ENCODE measurements at places on chromosomes 7 and 10.

- no peak for DNase-seq
Measured at GRCh38 chr10:124518366-124518765, 56.7 kb downstream of the LHPP start.

DNA sequence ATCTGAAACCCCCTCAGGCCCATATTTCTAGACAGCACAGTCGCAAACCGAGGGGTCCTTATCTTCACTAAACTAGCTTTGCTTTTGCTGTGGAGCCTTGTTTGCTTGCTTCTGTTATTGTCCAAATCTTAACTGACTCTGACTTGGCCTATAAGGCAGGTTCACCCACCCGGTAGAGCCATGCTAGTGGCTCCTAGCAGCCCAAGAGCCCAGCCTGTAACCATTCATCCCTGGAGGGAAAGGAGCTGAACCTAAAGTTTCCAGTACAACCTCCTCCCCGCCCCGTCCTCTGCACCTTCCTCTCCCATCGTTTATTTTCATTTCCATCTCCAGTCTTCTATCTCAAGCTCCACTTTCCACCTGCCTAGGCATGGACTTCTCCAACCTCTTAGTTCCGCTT is 345.7 kb downstream of the PTPRN2 start:
- no peak for DNase-seq

DNA sequence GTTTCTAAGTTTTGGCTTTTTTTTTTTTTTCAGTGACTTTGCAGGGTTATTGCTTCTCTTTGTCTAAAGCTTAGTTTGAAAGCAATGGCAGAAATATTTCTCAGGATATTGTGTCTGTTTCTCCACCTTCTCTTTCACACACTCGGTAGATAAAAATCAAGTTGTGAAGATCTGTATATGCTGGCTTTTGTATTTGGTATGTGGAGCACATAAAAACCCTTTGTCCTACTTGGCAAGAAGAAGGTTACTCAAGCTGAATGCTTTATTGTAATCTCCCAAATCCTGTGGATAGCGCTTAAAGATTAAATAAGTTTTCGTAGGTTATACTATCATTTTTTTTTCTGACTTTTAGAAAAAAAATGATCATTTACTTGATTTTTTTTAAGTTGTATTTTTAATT is 172.4 kb downstream of the CDCA7L start:
- DNase-seq, result no peak

DNA sequence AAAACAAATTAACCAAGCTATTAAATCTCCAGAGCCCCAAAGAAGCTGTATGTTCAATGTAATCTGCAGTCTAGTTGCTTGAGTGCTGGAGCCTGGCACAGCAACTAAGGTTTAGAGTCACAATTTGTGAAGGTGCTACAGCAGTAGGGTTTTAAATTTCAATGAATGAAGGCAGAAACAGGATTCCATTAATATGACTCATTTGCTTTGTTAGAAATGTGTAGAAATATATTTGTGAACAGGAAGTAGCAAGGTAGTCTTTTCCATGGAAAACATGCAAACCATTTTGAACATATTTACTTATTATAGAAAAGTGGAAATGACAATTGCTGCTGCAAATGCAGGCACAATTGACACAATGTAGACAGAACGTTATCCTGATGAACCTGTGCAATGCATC is 149.0 kb upstream of the STEAP4 start:
- no peak for DNase-seq

- DNase-seq, result no peak
Measured at GRCh38 chr7:3888096-3888495, 587.0 kb downstream of the SDK1 start.

DNA sequence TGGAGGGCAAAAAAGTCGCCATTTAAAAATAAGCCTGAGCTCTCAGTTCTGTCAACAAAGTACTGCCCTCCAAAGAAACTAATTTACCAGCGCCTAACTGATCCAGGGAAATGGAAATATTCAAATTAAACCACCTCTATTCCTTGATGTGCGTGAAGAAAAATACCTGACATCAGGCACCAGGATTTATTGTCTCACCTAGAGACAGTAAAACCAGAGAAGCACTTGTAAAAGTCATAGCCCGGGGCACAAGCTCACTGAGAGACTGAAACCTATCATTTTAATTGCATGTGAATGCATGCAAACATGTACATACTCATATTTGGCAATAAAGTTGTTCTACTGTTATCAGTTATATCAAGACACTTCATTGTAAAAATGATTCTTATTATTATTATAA is 147.3 kb upstream of the VSTM2A start:
- DNase-seq, result no peak

DNA sequence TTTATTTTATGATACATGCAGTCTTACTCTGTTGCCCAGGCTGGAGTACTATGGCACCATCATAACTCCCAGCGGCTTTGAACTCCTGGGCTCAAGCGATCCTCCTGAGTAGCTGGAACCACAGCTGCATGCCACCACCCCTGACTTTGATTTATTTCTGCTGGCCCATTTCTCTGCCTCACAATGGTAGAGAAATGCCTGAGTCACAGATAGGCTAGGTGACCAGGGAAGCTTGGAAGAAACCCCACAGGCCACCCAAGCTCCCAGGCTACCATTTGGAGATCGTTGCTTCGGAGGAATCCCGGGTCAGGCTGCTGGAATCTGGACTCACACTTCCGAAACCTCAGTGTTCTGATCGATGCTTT is 17.4 kb upstream of the BAIAP2L1 start:
- DNase-seq, result no peak

- DNase-seq, result no peak
Measured at GRCh38 chr10:22158426-22158825, 59.4 kb downstream of the EBLN1 start.

Measured in SIG-M5 (cell line).